RWPE2 (cell line): ENCODE measurements at places on chromosomes 7 and 10.

DNA sequence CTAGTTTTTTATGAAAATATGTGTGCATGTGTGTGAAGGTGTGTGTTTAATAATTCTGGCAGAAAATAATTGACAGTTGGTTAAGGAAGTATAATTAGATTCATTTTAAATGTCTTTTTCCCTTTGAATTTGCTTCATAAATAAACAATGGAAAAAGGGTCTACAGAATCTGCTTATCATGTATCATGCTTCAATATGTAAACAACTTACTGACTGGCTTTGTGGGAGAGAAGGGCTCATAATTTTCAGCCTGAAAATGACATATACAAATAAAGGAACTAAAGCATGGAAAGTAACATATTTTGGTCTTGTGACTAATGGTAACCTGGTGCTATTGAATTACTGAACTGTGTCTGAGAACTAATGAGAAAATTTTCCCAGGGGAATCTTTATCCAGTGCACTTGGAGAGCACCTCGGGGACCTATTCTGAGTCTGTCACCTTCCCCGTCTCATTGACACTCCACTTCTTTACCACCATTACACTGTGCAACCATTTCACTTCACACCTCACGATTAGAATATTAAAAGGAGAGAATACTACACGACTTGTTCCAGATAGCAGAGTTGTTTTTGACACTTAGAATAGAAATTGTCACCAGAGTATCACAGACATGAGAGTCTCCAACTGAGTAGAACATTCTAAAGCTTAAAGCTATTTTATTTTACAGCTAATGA, 298.6 kb downstream of the TFEC start:
- DNase-seq, result no peak

GRCh38 chr10:59672150-59672875, 37.3 kb downstream of the SLC16A9 start:
- DNase-seq, result no peak

- no peak for DNase-seq
These were observed 28.1 kb downstream of the MCU start for GRCh38 chr10:72719941-72720592.

GRCh38 chr7:128835790-128836641, 5.8 kb downstream of the FLNC start:
- DNase-seq, result no peak

- no peak for DNase-seq
These were observed 127.0 kb downstream of the INSYN2A start for GRCh38 chr10:127069436-127069835.

DNA sequence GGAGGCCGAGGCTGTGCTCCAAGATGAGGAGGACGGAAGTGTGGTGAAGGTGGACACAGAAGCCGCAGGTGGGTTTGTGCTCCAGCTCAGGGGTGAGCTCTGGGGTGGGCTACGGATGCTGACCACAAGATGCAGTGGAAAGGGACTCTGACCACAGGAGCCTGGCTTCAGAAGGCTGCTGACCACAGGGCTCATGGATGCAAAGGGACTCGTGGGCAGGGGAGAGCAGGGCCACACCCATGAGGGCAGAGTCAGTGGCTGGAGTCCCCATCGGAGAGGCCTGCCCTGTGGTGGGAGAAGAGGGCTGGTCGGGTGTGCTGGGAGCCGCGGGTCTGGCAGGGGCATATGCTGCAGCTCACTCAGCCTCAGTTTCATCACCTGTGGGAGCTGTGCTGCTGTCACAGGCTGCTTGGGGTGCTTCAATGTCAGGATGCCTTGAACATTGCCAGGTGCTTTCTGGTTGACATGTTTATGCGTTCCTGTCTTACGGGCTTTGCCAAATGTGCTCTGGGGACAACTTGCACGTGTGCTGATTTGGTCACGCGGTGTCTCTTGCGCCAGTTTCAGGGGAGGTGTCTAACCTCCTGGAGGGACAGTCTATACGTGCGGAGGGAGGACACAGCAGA, 13.7 kb downstream of the SCART1 start:
- no peak for DNase-seq

DNA sequence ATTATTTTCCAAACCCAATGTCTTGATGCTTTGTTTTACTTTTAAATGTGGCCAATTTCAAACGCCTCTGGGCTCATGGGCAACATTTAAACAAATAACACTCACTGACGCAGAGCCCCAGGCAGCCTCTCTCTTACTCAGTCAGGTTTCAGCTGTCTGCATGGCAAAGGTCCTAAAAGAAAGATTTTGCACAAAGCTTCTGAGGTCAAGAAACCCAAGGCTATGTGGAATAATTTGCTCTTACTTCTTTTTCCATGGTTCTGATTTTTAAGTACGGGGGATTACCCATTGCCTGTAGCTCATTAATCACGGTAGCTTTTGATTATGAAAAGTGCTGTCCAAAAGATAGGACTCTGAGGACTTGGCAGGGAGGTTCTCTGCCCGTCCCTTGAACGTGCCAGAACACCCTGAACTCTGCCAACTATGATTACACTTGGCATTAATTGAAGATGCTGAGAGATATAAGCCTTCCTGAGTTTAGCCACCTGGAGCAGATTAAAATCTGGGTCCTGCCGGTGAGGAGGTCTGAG, 14.1 kb upstream of the MSRB2 start:
- no peak for DNase-seq

DNA sequence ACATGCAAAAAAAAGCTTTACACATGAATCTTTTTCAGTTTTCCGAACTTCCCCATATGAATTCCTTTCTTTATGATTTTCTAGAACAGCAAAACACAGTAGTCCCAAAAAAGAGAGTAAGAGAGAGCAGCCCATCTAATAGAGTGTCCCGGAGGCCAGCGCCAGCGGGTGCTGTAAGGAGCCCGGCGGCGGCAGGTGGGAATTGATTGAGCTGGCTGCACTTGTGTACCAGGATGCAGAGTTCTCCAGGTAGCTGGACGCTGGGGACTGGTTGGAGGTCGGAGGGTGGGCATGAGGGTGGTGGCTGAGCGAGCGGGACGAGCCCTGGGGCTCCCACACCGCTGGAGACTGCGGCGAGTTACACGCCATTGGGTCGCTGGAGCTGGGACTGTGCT, 4.0 kb downstream of the DLX5 start:
- no peak for DNase-seq
